ENCODE measurements at places on chromosomes 1 and 21.

- no peak for DNase-seq
These were observed 109.2 kb downstream of the HMCN1 start for GRCh38 chr1:185843297-185843869.

DNA sequence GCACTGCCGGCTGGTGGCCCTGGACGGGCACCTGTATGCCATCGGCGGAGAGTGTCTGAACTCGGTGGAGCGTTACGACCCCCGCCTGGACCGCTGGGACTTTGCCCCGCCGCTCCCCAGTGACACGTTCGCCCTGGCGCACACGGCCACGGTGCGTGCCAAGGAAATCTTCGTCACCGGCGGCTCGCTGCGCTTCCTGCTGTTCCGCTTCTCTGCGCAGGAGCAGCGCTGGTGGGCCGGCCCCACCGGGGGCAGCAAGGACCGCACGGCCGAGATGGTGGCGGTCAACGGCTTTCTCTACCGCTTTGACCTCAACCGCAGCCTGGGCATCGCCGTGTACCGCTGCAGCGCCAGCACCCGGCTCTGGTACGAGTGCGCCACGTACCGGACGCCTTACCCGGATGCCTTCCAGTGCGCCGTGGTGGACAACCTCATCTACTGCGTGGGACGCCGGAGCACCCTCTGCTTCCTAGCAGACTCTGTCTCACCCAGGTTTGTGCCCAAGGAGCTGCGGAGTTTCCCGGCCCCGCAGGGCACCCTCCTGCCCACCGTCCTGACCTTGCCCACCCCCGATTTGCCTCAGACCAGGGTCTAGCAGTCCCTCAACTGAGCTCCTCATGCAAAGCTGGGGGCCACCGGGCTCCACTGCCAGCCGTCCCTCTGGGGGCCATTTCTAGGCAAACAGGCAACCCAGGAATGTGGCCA is 2.1 kb downstream of the KLHDC7A start:
- no peak for DNase-seq

- no peak for DNase-seq
These were observed 33.0 kb downstream of the KANK4 start for GRCh38 chr1:62285984-62286785.

DNA sequence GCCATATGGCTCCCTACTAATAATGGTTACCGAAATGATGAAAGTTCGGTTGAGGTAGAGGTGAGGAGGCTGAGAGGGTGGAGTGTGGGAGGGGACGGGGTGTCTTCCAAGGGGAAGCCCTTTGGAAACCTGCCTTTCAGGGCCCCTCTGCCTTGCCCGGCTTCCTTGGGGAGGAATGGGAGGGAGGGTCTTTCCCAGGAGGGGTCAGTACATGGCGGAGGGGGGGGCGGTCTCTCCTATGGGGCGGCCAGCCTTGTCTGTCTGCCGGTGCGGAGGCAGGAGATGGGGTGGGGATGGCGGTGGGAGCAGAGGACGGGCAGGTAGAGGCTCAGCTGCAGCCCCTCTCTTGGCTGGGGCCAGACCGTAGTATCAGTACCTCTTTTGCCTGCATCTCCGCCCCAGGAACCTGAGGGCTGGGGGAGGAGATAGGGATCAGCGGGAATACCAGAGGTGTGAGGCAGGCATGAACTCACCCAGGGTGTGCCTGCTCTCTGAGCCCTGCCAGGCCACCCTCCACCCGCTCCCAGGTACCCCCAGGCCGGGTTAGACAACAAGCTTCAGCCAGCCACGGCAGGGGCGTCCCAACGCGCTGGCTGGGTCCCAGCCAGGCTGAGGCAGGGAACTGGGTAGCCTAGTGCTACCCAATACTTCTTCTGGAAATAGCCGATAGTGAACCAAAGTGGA is 79.4 kb upstream of the POU3F1 start:
- DNase-seq = no peak

DNA sequence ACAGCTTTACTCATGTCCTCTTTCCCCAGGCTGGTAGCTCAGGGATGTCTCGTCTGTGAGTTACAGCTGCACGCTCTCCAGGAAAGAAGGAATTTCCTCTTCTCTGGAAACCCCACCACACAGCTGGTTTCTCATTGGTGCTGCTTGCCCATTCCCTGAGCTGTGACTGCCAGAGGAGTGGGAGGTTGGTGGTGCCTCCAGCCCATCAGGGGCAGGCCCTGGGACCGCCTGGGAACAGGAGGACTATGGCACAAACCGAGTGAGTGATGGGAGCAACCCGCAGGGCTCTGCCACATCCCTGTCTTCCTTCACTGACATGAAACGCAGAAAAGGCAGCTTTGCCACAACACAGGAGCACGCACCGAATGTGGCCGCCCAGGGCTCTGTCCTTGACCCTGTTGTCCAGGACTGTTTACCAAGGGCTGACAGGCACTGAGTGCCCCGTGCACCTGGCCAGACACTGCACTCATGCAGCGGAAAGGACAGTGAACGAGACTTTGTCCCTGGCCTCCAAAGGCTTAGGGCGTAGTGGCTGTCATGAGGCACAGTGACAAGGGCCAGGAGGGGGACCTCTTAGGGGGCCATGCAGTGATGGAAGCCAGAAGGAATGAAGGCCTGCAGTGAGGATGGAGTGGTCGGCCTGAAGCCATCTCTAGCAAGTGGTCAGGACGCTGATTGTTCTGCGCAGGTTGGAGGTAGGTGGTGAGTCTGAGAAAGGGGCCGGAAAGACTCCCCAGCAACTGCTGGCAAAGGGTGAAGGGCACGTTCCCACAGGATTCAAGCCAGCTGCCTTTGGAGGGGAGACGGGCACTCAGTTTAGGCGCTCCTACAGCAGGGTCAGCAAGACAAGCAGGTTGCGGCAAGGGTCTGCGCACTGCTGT is 1.7 kb upstream of the CCNL2 start:
- no peak for DNase-seq

GRCh38 chr1:236090741-236091147 is 25.9 kb upstream of the NID1 start:
- DNase-seq = no peak

DNA sequence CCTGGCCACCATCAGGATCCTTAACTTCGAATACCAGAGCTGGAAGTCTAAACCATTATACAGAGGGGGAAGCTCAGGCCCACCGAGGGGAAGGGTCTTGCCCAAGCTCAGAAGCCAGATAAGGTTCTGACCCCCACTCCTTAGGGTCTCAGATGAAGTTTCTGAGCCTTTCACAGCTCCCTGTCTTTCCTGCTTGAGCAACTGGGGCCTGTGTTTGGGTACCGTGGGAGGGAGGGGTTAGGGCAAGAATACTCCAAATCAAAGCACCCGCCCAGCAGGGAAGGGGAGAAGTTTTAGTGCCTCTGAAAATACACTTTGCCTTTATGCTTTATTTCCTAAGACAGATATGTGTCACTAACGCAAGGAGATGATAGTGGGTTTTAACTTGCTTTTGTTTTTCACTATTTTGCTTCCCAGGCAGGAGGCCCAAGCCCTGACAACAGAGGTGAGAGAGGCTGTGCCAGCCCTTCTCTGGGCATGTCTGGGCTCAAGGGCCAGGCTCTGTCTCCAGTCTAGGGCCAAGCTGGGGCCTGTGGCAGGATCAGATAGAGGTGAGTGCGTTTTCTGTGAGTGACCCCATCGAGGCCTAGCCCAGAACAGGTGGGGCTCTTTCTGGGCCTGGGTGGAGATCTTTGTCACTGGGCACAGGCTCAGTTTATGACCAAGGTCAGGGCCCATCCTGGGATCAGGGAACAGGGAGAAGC is 20.5 kb upstream of the TENT5B start:
- no peak for DNase-seq

Data from tibial artery (tissue), 4 donors.